CD14-positive monocyte (primary cell): ENCODE measurements at places on chromosomes 12 and 14. TPM values are rescaled to one million over a fixed set of nuclear protein-coding genes. Genes with fewer than 3 reads are reported as not detected.

GRCh38 chr12:113858841-113859386 is 107.2 kb downstream of the RBM19 start:
- no peak overlapping the region for H3K27ac ChIP-seq
- peaks cover 30% of the 10 kb centered on the region for H3K4me1 ChIP-seq
- H3K36me3 ChIP-seq: peaks cover 48% of the 10 kb centered on the region
- H3K27me3 ChIP-seq: no peaks in the 10 kb centered on the region

DNA sequence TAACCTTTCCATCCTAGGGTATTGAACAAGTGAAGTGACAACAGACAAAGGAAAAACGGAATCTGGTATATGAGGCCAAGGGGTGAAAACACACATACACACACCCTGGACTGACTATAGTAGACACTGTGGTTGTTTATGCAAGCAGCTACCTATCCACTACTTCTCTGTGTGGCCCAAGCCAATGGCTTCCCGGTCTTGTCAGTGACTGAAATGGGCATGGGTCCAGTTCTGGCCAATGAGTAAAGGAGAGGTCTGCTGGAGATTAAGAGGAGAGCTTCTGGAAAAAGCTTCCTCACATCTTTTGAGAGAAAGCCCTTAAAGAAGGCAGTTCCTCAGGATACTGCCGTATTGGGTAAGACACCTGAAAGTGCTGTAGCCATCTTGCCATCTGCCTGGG is 19.3 kb downstream of the MBIP start:
- H3K27me3 ChIP-seq: no peaks in the 10 kb centered on the region
- H3K4me1 ChIP-seq: no peaks in the 10 kb centered on the region
- H3K27ac ChIP-seq: no peak overlapping the region
- DNase-seq: no peak
- no peak overlapping the region for H3K4me3 ChIP-seq

The SLC17A8 gene
- not detected in 2 replicates for polyA plus RNA-seq

DNA sequence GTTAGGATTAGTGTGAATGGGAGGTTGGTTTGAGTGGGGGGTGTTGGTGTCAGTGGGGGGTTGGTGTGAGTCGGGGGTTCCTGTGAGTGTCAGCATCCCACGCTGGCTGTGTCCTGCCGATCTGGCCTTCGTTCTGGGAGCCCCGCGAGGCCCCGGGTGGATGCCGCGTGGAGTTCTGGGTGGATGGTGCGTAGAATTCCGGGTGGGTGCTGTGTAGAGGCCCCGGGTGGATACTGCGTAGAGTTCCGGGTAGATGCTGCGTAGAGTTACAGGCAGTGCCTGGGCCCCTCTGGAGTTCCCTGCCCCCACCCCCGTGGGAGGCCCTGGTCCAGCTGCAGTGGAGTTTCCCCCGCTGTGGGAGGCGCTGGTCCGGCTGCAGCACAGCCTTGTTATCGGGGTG is 8.7 kb downstream of the NOC4L start:
- peaks cover 4% of the 10 kb centered on the region for H3K4me1 ChIP-seq
- DNase-seq: no peak
- H3K4me3 ChIP-seq: no peak overlapping the region
- no peak overlapping the region for H3K27ac ChIP-seq

- no peak overlapping the region for H3K27ac ChIP-seq
- H3K4me3 ChIP-seq: no peak overlapping the region
- no peak for DNase-seq
- no peaks in the 10 kb centered on the region for H3K36me3 ChIP-seq
Observed at GRCh38 chr12:91172096-91172495, 10.5 kb downstream of the DCN start.

GRCh38 chr12:25155022-25155576 is 39.9 kb downstream of the DNAI7 start:
- peak; percentile 23 for DNase-seq
- no peak overlapping the region for H3K4me3 ChIP-seq
- H3K27ac ChIP-seq: no peak overlapping the region
- H3K27me3 ChIP-seq: no peaks in the 10 kb centered on the region
- peaks cover 14% of the 10 kb centered on the region for H3K4me1 ChIP-seq

DNA sequence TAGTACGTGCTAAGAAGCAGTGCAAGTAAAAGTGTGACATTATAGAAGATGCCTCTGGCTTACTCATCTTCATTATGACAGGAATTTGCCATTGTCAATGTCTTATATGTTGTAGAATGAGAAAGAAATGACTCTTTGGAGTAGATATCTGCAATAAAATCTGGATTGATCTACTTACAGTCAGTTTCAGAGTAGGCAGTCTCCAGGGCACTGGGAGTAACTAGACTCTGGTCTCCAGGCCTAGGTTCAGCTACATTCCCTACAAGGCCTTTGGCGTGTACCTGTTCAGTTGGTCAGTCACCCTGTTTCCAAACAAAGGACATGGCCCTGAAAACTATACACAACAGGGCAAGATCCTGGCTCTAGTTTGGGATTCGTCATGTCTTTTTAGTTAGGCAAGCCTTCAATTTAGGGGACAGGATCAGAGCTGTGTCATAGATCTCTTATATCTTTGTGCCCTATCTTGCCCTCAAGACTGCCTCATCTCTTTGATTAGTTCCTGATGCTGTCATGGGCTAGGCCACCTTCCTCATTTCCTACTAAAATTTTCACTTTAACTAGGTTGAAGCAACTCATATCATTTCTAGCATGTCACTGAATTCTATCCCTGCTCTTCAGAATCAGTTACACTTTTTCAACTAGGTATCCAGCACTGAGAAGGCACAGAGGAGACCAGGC is 410.0 kb downstream of the RAD51B start:
- no peak overlapping the region for H3K27ac ChIP-seq
- no peaks in the 10 kb centered on the region for H3K36me3 ChIP-seq
- no peak overlapping the region for H3K4me3 ChIP-seq
- no peak for DNase-seq
- H3K27me3 ChIP-seq: no peaks in the 10 kb centered on the region

DNA sequence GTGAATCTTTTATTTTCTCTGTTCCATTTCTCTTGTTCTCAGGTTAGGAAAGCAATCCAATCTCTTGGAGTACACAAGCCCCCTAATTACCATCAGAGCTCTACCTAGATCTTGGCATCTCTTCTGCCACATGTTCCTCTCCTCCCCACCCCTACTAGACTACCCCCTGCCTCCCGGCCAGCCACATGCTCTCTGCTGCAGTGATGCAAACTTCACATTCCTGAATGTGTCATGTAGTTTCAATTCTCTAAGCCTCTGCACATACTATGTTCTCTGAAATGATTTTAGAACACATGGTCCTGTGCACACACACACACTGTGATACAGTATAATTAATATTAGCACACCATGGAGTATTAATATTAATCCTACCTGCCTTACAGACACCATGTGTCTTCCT is 104.6 kb downstream of the EFCAB11 start:
- no peak overlapping the region for H3K27ac ChIP-seq
- no peak for DNase-seq
- no peaks in the 10 kb centered on the region for H3K27me3 ChIP-seq
- H3K4me3 ChIP-seq: no peak overlapping the region
- H3K36me3 ChIP-seq: no peaks in the 10 kb centered on the region

The FAM186B gene
- polyA plus RNA-seq: not detected

DNA sequence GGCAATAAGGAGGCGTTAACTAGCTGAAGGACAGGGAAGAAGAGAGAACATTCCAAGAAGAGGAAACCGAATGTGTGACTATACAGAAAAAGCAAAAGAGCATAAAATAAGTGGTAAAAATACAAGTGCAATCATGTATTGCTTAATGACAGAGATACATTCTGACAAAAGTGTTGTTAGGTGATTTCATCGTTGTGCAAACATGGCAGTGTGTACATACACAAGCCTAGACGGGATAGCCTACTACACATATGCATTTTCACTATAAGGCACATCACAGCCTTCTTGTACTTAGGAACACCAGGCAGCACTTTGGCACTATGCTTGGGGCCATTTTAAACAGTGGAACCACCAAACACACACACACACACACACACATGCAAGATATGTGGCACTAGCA is 299.3 kb downstream of the BCAT1 start:
- H3K36me3 ChIP-seq: no peaks in the 10 kb centered on the region
- H3K4me1 ChIP-seq: no peaks in the 10 kb centered on the region
- H3K27me3 ChIP-seq: no peaks in the 10 kb centered on the region
- H3K4me3 ChIP-seq: no peak overlapping the region
- no peak overlapping the region for H3K27ac ChIP-seq
